ENCODE measurements at places on chromosomes 13 and 19. TPM values are rescaled to one million over a fixed set of nuclear protein-coding genes. Genes with fewer than 3 reads are reported as not detected.

The ETV2 gene
- polyA plus RNA-seq: 1.5 TPM

The ZFP28 gene
- polyA plus RNA-seq: 3.0 TPM

The MED25 gene
- polyA plus RNA-seq: 45.6 TPM

The ZSCAN1 gene
- polyA plus RNA-seq: 3.9 TPM

The BST2 gene
- polyA plus RNA-seq: 24.9 TPM
